Suppressor macrophage treated with lipopolysaccharide for 4 hours (primary cell): ENCODE measurements at places on chromosomes 6 and 20.

- no peak for DNase-seq
Observed at GRCh38 chr6:93829009-93829408, 409.6 kb upstream of the EPHA7 start.

DNA sequence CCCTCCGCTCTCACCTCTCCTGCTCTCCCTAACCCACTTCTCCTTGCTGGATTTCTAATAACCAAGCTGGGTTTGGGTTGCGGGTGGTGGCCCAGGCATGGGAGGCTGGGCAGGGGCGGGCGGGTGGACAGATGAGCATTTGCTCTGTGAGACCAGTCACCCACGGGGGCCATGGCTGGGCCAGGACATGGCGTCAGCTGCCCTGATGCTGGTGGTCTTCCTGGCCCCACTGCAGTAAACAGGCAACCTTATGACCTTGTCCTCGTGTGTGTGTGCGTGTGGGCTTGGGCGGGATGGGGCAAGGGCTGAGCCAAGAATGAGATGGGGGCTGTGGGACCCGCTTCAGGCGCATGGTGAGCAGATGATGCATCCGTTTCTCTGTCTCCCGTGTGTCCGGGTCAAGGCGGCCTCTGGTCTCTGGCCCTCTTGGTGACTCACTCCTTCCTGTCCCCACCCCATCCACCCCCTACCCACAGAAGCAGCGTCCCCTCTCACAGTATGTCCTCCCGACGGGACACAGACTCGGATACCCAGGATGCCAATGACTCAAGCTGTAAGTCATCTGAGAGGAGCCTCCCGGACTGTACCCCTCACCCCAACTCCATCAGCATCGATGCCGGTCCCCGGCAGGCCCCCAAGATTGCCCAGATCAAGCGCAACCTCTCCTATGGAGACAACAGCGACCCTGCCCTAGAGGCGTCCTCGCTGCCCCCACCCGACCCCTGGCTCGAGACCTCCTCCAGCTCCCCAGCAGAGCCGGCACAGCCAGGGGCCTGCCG, 41.4 kb upstream of the MYL9 start:
- no peak for DNase-seq

GRCh38 chr6:86723729-86724128, 213.6 kb upstream of the HTR1E start:
- DNase-seq, result no peak

DNA sequence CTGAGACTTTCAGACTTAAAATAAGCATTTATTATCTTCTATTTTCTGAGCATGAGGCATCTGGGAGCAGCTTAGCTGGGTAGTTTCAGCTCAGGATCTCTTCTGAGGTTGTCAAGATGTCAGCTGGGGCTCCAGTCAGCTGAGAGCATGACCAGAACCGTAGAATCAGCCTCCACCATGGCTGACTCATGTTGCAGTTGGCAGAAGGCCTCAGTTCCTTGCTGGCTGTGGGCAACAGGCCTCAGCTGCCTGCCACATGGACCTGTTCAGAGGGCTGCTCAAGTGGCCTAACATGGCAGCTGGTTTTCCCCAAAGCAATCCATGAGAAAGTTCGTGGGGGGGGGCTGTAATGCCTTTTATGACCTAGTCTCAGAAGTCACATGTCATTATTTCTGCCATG, 142.3 kb downstream of the LY86 start:
- peak; percentile 70 for DNase-seq

DNA sequence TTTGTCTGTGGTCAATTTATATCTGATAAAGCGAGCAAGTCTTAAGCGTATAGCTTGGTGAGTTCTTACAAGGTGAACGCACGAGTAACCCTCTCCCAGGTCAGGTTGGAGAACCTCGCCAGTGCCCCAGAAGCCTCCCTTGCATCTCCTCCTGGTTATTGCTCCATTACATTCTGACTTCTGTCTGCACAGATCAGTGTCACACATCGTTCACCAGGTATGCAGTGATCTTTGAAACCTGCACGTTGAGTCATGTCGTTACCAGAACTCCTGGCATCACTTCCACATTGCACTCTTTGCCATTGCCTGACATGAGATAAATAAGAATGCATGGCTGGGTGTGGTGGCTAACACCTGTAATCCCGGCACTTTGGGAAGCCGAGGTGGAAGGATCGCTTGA, 44.2 kb downstream of the AKAP12 start:
- DNase-seq, result no peak

DNA sequence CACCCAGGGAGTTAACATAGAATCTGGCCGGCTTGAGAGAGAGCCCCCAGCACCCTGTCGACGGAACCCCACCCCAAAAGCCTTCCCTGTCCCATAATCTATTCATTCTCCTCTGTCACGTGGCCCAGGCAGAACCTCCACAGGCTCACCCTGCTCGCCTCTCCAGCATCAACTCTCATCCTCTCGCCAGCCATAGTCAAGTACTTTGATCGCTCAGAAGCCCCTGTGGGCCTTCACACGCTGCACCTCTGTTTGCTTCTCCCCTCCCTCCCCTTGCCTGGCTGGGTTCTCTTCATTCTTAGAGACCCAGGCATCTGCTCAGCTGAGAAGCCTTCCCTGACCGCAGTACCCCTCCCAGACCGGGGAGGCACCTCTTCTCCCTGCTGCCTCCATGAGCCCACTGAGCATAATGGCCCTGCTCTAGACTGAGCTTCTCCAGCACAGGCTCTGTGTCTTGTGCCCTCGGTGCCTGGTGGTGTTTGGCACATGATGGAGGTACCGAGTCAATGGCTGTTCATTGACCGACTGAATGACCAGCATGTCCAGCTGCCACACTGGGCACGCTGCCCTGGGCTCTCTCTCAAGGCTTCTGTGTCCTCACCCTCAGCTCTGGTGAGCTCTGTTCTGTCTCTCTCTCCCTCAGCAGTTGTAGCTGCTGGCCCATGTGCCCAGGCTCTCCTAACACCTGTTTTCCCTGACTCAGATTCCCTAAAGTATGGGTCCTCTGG, 33.7 kb downstream of the PKIG start:
- DNase-seq, result no peak

GRCh38 chr6:149806127-149806526, 56.6 kb downstream of the PCMT1 start:
- no peak for DNase-seq

GRCh38 chr6:43579171-43579570, 3.2 kb downstream of the POLH start:
- DNase-seq, result no peak

DNA sequence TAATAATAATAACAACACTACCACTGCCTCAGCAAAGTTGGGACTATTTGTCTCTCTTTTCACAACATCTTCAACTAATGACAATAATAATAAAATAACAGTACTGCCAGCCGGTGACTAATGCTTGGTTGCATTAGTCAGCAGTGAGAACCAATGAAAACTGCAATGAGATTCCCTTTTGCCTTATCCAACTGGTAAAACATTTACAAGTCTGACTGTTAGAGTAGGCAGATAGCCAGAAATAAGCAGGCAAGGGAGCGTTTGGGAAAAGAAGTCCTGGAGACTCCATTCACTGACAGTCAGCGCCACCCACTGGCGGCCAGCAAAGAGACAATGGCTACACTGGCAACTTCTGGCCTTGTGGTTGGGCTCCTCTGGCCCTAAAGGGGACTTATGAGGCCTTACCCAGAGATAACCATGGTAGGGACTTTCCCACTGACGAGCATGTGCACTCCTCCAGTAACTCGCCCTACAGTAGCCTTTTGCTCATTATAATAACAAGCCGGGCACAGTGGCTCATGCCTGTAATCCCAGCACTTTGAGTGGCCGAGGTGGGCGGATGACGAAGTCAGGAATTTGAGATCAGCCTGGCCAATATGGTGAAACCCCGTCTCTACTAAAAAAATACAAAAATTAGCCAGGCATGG, 3.4 kb upstream of the NSFL1C start:
- DNase-seq, result peak; percentile 89

DNA sequence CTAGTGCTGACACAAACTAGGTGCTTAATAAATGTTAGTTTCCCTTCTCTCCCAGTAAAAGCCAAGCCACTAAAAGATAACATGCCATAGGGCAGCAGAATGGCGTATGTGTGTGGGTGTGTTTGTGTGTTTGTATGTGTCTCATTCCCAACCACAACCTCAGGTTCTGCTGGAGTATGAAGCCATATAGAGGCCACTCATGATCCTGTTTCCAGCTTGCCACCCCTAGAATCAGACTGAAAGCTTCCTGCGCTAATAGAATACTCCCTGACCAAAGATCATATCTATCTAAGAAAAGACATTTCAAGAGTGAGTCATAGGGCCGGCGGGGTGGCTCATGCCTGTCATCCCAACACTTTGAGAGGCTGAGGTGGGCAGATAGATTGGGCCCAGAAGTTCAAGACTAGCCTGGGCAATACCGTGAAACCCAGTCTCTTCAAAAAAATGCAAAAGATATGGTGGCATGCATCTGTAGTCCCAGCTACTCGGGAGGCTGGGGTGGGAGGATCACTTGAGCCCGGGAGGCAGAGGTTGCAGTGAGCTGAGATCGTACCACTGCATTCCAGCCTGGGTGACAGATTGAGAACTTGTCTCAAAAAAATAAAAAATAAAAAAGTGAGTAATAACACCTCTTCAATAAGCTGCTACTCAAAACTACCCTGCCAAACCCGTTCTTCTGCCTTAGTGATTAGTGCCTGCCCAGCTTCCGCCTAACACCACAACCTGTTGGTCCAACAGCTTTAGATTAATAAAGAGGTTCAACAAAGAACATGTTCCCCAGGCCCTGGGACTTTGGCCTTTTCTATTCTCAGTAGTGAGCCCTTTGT, 11.8 kb upstream of the SNRPC start:
- peak; percentile 15 for DNase-seq

- peak; percentile 28 for DNase-seq
Observed at GRCh38 chr6:39818695-39819094, 26.5 kb downstream of the DAAM2 start.

GRCh38 chr6:79543886-79544285, 6.7 kb upstream of the LCA5 start:
- DNase-seq, result no peak

- no peak for DNase-seq
Observed at GRCh38 chr6:149012040-149012545, 265.3 kb downstream of the UST start.

- peak; percentile 57 for DNase-seq
Observed at GRCh38 chr20:57619051-57619831, 985 bp downstream of the ZBP1 start.

- DNase-seq, result no peak
Observed at GRCh38 chr20:62900692-62901584, 25.4 kb downstream of the DIDO1 start.

DNA sequence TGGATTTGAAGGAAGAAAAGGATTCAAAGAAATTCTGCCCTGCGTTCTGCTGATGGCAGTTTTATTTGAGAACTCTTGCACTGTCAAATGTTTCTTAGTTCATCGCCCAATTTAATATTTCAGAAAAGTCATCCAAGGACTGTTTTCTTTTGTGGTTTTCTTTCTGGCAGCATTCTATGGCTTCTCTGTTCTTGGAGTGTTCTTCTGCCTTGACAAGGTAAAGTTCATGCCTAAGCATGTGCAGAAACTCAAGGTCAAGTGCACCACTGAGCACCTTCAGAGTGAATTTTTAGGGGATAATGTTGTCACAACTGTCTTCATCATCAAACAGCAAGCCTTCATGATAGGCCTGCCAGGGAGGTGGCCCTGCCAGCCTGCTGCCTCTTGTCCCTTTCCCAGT, 225.6 kb downstream of the PLCB1 start:
- DNase-seq, result no peak

- DNase-seq, result peak; percentile 81
Observed at GRCh38 chr6:137767911-137768690, 99.0 kb upstream of the TNFAIP3 start.

GRCh38 chr6:148413321-148414091, 70.9 kb downstream of the SASH1 start:
- DNase-seq, result no peak

GRCh38 chr6:143555071-143555492, 43.6 kb upstream of the FUCA2 start:
- DNase-seq, result no peak

GRCh38 chr20:42214074-42214473, 595.9 kb upstream of the CHD6 start:
- no peak for DNase-seq

GRCh38 chr6:155889410-155889809, 433.8 kb upstream of the NOX3 start:
- no peak for DNase-seq

- no peak for DNase-seq
Observed at GRCh38 chr20:50491926-50492634, 18.1 kb upstream of the PTPN1 start.

GRCh38 chr20:56428881-56429280, 16.8 kb downstream of the CASS4 start:
- DNase-seq, result peak; percentile 48

DNA sequence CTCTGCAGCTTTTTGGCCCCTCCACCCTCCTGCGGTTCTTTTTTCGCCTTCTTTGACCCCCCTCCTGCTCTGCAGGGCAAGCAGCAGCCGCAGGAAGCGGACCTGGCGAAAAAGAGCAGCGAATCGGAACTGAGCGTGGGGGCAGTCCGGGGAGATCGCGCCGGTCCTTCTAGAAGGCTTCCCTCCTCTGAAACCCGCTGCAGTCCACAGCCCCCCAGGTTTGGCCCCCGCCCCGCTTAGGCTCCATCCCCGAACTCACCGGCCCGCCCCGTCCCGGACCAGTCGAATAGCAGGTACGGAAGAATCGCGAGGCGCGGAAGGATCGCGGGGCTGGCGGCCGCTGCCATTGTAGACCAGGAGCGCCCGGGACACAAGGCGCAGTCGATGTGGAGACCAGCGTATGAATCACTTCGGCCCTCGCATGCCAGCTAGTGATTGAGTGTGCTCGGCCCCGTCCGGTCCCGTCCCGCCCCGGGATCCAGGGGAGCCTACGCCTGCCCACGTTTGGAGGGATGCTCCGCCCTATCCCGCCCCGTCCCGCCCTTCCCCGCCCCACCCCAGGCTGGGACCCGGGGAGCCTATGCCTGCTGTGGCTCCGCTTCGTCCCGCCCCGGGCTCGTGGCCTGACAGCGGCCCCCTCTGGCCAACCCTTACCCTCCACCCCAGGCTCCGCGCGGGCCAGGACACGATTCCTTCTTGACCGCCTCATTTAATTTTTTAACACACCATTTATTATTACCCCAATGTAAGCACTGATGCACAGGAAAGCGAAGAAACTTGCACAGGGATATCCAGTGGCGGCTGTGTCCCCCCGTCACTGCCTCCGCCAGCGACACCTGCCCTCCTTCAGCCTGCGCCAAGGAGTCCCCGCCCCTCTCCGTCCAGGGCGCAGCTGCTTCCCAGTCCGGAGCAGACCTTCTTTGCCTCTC, at the start of gene ULBP3:
Gene ULBP3, minus strand, starts transcription at position 402 of the 929 bp plus-strand sequence. Its CDS starts 55 bp downstream, at position 347.
- peak; percentile 89 for DNase-seq

DNA sequence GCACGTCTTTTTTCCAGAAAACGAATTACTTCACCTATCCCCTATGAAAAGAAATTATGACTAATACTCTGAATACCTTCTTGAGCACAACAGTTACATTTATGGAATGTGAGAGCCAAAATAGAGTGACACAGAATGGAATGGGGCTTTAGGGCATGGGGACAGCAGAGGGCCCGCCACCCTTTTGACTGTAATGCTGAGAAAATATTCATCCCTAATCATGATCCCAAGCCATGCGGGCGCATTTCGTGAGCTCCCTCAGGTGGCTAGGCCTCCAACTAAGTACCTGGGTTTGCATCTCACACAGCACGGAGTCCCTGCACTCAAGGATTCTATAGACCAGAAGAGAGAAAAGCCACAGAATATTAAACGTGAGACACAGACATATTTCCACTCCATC, 212.6 kb downstream of the SOD2 start:
- DNase-seq, result no peak
